ENCODE measurements at places on chromosomes 6 and 20.

GRCh38 chr6:17450397-17450796 lies 57.0 kb downstream of the CAP2 start:
- no peak for DNase-seq

GRCh38 chr6:77205936-77206335 lies 257.4 kb downstream of the HTR1B start:
- DNase-seq: no peak

DNA sequence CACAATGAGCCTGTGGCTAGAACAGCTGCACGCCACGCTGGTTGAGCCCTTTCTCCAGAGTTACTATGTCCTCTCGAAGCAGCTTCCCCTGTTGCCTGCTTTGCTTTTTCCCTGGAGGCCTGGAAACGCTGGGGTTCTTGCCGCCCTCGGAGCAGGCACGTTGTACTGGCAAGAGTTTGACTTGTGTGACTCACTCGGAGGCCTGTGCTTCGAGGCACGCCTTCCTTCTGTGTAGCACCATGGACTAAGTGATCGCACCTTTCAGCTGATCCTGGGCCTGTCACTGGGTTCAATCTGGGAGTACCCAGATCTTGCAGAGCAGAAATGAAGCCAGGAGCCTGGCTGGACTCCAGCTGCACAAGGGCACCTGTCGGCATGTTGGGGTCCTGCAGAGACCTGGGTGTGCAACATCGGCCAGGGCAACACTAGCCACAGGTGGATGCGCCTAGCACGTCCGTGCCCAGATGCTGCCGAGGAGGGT lies 5.2 kb downstream of the INSM1 start:
- DNase-seq: no peak

DNA sequence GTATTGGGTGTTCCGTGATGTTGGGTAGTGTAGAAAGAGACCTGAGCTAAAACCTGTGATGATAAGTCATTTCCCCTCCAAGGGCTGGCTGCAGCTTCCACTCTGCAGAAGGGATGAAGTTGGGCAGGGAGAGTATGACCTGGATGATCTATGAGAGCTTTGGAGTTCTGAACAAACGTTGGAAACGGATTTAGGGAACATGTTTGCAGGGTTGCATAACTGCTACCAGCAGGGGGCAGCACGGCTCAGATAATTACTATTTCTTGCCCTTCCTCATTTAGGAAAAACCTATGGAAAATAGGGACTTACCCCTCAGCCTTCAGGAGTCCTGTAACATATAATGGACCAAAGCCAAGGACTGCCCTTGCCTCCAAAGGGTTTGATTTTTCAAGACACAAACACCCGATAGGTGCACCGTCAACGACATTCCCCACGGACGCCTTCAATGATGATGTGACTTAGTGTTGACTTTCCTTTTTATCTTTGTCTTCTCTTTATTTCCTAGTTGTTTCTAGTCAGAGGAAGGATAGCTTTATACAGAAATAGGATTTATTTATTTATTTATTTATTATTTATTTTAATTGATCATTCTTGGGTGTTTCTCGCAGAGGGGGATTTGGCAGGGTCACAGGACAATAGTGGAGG lies 164.9 kb upstream of the SASH1 start:
- DNase-seq: no peak

DNA sequence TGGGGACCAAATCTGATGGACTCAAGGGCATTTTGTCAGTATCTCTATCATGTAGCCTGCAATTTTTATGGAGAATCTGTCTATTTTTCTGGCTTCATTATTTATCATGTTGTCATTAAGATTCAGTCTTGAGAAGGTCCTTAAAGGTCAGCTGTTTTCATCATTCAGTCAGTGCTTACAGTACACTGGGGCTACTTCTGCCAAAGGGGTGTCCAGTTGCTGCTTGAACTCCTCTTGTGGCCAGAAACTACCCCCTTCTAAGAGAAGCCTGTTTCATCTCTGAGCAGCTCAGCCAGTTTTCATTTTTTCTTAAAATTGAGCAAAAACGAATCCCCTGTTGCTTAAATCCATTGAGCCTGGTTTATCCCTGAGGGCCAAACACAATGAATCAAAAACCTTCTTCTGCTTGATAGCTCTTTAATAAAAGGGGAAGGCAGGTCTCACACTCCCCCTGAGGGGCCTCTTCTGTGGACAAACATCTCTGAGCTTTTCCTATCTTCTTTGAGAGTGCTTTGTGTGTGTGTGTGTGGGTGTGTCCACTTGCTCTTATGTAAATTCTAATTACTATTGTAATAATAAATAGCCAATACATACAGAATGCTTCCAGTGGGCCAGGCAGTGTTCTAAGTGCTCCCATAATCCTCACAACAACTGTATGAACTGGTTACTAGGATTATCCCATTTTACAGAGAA lies 172.2 kb downstream of the PLCB1 start:
- DNase-seq: no peak

- no peak for DNase-seq
These were observed 80.0 kb downstream of the AKAP7 start for GRCh38 chr6:131215219-131215618.

DNA sequence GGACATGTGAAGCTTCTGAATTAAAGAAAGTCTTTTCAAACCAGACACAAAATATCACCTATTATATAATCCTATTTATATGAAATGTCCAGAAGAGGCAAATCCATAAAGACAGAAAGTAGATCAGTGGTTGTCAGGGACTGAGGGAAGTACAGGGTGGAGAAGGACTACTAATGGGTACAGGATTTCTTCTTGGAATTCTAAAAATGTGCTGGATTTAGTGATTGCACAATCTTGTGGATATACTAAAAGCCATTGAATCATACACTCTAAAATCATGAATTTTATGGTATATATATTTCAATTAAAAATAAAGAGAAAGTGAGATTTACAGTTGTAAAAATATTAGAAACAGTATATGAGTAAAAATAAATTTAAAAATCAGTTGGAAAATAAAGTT lies 18.7 kb upstream of the MC3R start:
- DNase-seq: no peak

- peak; percentile 27 for DNase-seq
These were observed 271.4 kb downstream of the EYA4 start for GRCh38 chr6:133512410-133513016.

- DNase-seq: no peak
These were observed 19.6 kb upstream of the FERMT1 start for GRCh38 chr20:6142348-6142993.

DNA sequence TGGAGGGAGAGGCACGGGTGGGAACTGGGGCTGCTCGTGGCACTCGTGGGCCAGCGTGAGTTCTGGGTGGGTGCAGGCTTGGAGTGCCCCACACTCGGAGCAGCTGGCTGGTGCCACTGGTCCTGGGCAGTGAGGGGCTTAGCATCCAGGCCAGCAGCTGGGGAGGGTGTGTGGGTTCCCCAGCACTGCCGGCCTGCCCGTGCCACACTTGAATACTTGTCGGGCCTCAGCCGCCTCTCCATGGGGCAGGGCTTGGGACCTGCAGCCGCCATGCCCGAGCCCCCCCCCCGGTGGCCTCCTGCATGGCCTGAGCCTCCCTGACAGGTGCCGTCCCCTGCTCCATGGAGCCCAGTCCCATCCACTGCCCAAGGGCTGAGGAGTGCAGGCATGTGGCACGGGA lies 207.2 kb downstream of the CD109 start:
- no peak for DNase-seq

DNA sequence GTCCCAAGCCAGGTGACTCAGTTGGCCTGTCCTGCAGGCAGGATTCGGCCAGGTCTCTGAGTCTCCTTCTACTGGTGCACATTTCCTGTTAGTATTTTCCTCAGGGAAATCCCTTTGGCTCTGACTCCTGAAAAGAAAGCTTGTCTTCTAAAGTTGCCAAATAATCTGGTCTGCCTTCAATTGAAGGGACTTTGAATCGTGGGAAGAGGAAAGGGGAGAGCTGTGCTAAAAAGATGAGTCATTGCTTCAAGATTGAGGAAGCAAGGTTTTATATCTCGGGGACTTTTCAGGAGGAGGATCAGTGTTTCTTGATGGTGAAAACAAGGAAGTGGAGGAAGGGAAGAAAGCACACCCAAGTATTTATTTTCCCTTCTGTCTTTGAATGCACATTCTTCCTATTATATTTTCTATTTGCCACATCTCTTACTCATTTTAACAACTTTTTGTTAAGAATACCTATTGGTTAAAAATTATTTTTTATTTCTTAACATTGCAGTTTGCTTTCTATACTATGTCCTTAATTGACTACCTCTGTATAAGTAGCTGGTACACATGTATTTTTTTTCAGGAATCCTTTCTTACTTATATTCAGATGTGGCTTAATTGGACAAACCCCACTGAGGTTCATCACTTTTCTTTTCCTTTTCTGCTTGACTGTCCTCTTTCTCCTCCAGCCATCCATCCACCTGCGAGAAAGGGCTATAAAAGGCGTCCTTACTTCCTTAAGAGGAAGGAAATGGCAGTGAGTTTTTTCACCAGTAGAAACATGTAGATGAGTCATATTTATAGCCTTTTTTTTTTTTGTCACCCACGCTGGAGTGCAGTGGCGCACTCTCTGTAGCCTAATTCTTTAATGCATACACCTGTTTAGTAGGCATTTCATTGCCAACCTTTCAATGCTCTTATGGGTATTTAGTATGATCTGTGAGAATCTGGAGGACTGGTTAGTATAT lies 15.0 kb upstream of the IFNGR1 start:
- DNase-seq: peak; percentile 95

DNA sequence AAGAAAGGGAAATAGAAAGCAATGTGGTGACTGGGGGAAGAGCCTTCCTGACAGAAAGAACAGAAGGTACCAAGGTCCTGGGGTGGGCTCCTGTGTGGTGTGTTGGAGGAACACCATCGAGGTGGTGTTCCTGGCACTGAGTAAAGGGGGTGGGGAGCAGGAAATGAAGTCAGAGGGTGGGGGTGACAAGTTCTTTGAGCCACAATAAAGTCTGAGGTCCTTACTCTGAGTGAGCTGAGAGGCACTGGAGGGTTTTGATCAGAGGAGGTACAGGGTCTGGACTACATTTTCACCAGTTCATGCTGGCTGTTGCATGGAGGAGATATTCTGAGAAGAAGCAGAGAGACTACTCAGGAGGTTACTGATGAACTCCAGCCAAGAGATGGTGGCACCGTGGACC lies 198.2 kb downstream of the GMPR start:
- DNase-seq: no peak

DNA sequence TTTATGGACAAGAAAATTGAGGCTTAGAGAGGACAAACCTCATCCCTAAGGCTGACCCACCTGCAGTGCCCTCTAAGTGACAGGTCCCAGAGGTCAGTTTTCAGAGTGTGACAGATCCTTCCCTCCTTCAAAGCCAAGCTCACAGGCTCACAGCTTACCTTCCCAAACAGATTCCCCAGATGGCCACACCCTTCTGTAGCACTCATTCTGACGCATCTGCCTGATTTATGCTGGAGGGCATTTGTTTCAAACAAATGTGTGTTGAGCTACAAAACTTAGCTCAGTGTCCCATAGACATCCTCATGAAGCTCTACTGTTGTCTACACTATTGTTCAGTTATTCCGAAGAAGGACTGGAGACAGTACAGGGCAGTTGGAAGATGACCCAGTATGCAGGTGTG lies 60.6 kb upstream of the RIN2 start:
- DNase-seq: no peak

DNA sequence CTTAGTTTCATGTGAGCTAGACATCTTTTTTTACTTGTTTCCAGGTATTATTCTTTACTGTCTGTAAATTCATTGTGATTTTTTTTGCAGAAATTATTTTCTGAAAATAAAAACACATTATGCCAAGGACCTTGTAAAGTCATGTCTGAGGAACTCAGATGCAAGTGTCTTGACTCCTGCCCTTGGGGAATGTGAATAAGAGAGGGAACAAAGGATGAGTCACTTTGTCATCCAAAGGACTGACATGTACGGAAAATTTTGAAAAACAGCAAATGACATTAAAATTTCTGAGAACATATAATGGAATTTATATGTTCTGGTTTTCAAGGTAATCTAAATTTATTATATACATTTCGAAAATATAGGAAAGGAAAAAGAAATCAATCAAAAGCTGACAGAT lies 660.4 kb downstream of the CD109 start:
- DNase-seq: no peak

GRCh38 chr6:107156617-107157016 lies 41.3 kb upstream of the BEND3 start:
- DNase-seq: no peak

GRCh38 chr20:18032977-18033892 lies 24.5 kb downstream of the OVOL2 start:
- DNase-seq: no peak

GRCh38 chr6:21648475-21649050 lies 55.0 kb downstream of the SOX4 start:
- DNase-seq: no peak

DNA sequence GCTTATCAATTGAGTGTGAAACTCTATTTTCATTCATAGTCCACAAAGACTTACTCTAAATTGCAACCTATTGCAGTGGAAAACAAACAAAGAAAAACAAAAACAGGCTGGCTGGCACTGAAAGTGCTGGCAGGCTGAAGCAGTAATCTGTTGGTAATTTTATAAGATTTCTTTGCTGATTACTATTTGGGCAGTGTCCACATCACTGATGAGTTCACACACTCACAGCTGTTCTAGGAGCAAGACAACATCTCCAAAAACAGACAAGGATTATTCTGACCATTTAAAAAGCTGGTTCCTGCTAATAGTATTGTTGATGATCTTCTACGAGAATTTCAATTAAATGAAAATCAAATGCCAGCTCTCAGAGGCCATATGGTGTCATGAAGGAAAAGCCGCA lies 26.9 kb downstream of the MARCKS start:
- no peak for DNase-seq

DNA sequence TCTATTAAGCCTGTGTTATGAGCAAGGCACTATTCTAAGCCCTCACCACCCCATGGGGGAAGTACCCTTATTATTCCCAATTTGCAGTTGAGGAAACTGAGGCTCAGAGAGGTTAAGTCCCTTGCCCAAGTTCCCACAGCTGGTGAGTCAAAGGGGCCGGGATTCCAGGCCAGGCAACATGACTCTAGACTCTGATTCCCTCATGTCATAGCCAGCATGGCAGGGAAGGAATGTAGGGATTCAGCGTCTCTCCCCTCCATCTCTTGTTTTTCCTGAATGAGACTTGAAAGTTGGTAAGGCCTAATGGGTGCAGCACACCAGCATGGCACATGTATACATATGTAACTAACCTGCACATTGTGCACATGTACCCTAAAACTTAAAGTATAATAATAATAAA lies 6.7 kb downstream of the C6orf132 start:
- no peak for DNase-seq

DNA sequence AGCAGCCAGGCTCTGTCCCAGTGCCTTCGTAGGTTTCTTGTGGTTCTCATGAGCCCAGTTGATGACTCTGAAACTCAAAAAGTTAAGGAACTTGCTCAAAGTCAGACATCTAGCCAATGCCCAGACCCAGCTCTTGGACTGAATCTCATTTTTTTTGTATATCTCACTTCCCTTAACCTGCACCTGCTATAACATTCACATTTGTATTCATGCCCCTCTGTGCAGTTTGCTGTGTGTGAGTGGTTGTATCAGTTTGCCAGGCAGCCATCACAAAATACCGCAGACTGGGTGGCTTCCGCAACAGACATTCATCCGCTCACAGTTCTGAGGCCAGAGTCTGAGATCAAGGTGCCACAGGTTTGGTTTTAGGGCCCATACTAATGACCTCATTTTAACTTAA lies 49.9 kb downstream of the IPCEF1 start:
- no peak for DNase-seq
